Eye (tissue), 1 donor: ENCODE measurements at places on chromosomes 1 and 21.

GRCh38 chr1:85976516-85977205, 179.9 kb downstream of the COL24A1 start:
- DNase-seq: no peak

- DNase-seq: no peak
Observed at GRCh38 chr1:51270751-51271150, 34.7 kb downstream of the RNF11 start.

GRCh38 chr1:49436865-49437264, 586.9 kb downstream of the AGBL4 start:
- DNase-seq: no peak

DNA sequence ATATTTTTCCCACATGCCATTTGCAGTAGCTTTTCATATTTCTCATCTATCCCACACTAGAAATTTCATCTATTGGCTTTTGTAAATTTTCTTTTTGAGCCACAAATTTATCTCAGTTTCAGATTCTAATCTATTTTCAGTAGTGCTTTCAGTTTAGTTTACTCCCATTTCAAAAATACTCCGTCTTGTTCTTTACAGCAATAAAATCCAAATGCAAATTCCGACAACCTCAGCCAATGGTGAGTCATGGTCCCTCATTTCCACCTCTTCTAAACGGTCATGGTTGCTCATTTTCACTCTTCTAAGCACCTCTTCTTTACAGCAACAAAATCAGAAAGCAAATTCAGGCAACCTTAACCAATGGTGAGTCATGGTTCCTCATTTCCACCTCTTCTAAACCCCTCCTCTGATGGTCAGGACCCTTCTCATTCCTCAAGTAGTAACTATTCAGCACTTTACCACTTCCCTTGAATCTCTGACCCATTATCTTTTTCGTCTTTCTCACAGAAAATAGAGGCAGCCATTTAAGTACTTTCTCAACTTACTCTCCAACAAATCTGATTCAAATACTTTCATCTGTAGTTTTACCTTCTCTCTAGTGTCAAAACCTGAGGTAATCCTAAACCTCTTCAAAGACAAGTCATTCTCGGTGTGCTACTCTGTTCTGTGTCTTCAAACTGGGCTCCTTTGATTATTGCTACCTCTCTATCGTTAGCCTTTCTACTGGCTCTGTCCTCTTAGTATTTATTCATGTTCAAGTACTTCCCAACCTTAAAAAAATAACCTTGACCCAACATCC, 34.4 kb downstream of the C21orf91 start:
- DNase-seq: no peak

DNA sequence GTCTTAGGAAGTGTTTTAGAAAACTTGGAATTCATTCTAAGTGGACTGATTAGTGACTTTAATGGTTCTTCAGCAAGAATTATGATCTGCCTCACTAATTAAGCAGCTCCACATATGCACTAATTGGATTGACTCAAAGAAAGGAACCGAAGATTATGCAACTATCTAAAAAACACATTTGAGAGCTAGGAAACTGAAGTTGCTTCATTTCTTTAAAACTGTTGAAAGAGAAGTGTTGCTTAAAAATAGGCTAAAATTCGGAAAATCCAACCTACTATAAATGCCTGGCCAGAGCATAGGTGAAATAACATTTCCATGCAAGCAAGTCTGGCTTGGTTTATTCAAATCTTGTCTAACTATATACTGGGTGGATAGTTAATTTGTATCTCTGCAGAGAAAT, 502.9 kb upstream of the ZRANB2 start:
- no peak for DNase-seq

DNA sequence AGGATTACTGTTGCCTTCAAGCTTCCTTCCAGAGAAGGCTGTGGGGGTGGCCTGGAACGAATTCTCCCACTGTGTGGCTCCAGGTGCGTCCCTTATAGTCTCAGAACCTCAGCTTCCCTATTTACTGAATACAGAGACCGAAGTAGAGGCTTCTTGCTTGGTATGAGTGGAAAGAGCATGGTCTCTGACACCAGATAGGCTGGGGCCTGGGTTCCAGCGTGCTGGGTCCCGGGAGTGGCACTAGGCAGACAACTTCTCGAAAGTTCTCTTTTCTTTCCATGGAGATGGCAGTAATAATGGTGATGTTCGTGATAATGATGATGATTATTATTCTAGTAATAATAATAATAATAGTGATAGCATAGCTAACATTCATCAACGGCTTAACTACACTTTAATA, 161.7 kb downstream of the PTPRU start:
- DNase-seq: no peak

GRCh38 chr21:39340687-39341086, 8.2 kb downstream of the HMGN1 start:
- peak; percentile 40 for DNase-seq

DNA sequence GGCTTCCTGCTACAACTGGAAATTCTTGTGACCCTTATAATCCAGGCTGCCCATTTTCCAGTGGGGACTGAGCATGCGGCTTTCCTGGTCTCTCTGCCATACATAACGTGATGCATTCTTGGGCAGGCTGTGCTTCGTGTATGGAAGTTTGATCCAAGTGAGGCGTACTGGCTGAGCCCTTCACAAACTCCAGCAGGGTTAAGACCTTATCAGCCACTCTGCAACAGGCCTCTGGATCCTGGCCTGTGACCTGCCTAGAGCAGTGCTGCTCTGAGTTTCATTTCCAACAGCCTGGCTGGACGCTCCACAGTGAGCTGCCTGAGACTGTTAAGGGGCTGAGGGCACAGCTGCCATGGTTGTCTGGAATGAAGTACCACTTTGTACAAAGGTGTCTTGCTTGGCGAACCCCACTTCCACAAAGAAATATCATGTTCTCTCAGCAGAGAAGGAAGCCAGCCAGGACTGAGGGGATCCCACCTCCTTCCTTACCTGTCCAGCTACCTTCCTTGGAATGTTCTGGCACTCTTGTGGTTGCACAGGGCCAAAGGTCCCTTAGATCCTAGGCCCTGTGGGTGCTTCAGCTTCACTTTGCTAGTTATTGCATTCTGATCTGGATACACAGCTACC, 28.5 kb upstream of the XPR1 start:
- no peak for DNase-seq

GRCh38 chr21:22224261-22224660, 1226.1 kb downstream of the NCAM2 start:
- DNase-seq: no peak

DNA sequence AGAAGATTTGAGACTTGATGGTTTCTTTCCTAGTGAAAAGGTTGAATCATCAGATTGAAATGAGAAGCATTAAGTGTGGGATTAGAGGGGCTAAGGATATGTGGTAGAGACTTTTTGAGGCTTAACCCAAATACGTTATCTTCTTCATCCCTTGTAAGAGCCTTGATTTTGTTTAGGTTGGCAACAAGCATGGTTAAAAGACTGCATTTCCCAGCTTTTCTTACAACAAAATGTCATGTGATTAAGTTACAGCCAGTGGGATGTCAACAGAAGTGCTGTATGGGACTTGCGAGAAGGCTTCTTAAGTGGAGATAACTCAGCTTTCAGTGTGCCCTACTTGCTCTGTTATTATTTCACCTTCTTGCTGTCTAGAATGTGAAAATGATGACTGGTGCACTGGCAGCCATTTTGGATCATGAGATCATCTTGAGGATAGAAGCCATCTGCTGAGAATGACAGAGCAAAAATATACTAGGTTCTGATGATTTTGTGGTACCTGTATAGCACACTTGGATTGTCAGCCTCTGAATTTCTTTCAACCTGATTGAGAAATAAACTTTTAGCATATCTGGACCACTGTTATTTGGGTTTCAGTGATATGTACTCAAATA, 41.3 kb upstream of the GNG12 start:
- no peak for DNase-seq

DNA sequence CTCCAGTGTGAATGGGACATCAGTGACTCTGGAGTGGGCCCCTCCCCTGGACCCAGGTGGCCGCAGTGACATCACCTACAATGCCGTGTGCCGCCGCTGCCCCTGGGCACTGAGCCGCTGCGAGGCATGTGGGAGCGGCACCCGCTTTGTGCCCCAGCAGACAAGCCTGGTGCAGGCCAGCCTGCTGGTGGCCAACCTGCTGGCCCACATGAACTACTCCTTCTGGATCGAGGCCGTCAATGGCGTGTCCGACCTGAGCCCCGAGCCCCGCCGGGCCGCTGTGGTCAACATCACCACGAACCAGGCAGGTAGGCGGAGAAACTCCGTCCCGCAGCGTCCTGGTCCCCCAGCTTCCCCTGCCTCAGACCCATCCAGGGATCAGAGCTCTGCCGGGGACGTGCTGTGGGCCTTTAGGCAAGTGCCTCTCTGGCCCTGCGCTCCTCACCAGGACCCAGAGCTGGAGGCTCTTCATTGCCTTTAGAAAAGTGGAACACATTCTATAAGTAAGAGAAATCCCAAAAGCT, 25.7 kb downstream of the EPHA8 start:
- DNase-seq: no peak

DNA sequence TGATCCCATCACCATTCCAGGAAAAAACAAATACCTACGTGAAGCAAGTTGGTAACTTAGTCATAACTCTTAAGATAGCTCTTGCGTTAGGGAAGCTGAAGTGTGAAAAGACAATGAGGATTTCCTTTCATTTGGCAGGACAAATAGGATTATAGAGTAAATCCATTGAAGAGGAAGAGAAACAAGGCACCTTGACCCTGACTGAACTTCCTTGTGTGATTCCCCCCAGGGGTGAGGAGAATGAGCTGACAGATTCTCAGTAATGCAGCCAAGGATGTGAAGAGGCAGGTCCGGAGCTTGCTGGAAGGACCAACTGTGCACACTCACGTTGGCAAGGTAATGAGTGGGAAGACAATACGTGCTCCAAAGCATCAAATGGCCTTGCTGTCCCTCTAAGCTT, 55.0 kb upstream of the HMCN1 start:
- DNase-seq: peak; percentile 18

- peak; percentile 59 for DNase-seq
Observed at GRCh38 chr1:8571200-8571984, 246.0 kb downstream of the RERE start.

DNA sequence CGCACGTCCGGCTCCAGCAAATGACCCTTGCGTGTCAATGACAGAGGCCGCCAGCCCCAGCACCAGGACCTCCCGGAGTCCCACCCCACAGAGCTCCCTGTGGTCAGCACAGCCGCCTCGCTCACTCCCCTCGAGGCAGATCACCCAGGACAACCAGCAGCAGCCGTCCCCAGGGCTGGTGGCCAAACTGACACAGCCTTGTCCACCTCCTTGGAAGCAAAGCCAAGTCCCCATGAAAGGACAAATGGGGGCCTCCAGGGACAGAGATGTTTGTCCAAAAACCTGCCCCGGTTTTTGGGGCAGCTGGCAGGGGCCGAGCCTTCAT, 2.1 kb downstream of the KRTAP10-10 start:
- no peak for DNase-seq

GRCh38 chr21:45421071-45421845, 16.3 kb downstream of the COL18A1 start:
- DNase-seq: peak; percentile 66

GRCh38 chr1:196933531-196934189, 9.9 kb upstream of the CFHR2 start:
- no peak for DNase-seq

GRCh38 chr1:2523191-2523890, 3.1 kb downstream of the PANK4 start:
- DNase-seq: peak; percentile 23

DNA sequence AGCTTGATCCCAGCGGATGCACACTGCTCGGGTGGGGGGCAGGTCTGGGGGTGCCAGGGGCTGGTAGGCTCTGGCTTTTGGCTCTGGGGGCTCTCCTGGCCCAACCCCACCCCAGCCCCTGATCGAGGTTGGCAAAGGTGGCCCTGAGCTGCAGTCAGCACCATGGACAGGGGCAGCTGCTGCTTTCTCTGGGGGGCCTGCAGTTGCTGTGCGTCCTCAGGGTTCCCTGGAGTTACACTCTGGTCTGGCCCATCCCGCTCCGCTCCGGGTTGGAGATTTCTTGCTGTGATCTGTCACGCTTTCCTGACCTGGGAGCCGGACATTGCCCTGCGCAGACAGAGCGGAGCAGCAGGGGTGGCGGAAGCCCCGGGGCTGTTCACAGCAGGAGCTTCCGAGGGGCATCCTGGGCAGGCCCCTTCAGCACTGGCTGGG, 8.0 kb upstream of the PLCH2 start:
- DNase-seq: peak; percentile 87

DNA sequence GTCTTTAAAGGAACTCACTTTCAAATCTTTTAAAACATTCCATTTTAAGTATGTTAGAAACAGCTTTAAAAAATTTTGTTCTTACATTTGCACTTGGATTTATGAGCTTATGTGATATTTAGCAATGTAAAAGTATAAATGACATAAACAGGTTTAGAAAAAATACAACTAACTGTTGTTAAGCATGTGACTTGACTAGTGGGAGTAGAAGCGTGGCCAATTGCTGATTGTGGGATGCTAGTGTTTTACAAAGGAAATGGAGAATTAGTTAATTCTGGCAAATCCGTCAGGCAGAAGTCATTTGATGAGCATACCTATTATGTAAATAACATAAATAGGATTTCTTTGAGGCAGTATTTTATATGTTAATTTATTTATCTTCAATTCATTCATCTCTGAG, 175.8 kb downstream of the ADGRL2 start:
- DNase-seq: no peak

DNA sequence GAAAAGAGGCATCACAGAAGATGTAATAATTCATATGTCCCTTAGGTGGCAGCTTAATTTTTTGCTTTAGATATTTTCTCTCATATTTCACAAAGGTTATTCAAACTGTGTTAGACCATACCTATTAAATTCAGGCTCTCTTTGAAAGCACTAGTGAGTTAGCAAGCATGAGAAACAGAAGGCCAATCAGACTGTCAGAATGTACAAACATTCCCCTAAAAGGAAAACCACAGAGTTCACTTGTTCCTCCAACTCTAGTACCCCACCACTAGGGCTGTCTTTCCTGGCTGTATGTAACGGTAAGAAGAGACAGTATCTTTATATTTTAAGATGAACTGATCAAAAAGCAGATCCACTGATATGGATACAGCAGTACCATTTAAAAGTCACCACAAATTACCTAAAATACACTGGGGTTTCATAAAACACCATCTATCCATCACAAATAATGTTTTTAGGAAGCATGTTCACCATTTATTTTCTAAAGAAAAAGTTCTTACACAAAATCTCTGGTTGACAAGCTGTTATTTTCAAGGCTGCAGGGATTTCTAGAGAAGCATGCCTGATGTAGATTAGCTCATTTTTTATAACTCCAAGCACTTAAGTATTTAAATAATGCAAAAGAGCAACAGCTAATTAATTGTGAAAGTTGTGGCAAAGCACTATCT, 1.8 kb downstream of the ARPC5 start:
- DNase-seq: peak; percentile 75

- no peak for DNase-seq
Observed at GRCh38 chr1:36464605-36465393, 615 bp upstream of the MRPS15 start.

- no peak for DNase-seq
Observed at GRCh38 chr1:93702828-93703183, 21.2 kb upstream of the BCAR3 start.

GRCh38 chr1:53625049-53625448, 113.9 kb downstream of the GLIS1 start:
- DNase-seq: no peak
